NCI-H187 (cell line): ENCODE measurements at places on chromosomes 12 and 14.
A peak's percentile ranks its signal among the peaks of the same experiment; 100 is the strongest.

- DNase-seq = no peak
Observed at GRCh38 chr14:75793806-75794205, 132.8 kb downstream of the TTLL5 start.

GRCh38 chr12:194276-194675, 19.7 kb downstream of the SLC6A12 start:
- DNase-seq = no peak

DNA sequence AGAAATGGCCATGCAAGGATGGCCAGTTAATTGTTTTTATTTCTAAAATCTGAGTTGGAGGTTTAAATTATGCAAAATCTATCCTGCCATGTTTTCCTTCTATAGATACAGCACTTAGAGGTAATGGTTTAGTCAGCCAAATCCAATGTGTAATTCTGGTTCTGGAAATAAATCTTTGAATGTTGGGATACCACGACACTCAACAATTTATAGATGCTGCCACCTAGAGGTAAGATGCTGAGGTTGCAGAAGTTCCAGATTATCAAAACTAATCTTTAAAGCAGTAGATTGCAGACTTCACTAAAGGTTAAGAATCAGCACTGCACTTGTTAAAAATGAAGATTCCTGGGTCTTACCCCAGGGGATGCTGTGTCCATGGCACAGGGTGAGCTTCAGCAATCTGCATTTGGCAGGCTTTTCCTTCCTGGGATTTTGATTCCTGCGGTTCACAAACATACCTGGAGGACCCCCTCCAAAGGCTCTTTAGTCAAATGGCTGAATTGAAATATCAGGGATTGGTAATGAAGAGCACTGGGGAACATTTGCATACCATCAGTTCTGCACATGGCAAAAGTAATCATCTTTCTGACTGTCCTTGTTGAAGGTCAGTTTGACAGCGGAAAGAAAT, 53.4 kb upstream of the ANO4 start:
- peak; percentile 18 for DNase-seq

DNA sequence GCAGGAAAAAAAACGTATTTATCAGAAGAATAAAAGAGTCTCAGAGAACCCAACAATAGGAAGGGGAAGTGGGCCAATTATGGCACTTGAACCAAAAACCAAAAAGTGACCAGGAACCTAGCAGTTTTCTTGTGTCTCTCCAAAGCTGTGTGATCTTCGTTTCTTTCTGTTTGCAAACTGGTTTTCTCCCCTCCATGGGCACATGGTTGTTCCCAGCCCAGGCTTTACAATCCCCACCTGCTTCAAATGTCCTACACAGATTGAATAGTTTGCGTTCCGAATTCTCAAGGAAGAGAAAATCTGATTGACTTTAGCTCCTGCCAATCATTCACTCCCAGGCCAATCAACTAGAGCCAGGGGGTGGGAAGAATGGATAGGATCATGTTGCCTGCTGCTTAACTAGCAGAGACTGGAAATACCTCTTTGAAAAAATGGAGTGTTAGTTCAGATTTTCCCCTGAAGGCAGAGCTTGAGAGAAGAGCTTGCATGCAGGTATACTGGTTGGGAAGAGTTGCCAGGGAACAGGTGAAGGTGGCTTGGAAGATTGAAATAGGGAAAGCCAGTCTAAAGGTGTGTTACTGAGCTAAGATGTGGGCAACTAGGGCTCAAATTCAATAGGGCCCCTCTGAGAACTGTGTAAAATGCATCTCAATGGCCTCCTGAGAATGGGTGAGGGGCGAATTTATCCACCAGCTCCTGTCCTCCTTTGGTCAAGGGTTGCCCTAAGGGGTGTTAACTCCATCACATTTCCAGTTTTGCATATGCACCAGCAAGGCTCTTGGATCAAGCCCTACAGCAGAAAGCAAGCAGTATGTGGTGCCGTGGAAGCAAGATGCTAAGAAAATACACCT, 106.4 kb upstream of the SRRM4 start:
- DNase-seq = peak; percentile 63

- no peak for DNase-seq
Observed at GRCh38 chr14:49303946-49304516, 282.1 kb downstream of the RPS29 start.

DNA sequence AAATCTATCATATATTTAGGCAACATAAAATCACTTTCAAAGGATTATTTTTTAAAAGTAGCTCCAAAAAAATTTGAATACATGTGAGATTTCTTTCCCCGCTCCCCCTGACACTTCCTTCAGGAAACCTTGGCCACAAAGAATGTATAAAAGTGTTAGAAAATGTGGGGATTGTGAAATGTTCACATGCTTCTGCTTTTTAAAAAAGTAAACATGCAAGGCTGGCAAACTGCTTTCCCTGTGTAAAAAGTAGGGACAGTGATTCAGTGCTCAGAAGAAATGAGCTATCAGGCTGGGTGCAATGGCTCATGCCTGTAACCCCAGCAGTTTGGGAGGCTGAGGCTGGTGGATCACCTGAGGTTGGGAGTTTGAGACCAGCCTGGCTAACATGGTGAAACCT, 26.6 kb downstream of the MBIP start:
- DNase-seq = no peak

DNA sequence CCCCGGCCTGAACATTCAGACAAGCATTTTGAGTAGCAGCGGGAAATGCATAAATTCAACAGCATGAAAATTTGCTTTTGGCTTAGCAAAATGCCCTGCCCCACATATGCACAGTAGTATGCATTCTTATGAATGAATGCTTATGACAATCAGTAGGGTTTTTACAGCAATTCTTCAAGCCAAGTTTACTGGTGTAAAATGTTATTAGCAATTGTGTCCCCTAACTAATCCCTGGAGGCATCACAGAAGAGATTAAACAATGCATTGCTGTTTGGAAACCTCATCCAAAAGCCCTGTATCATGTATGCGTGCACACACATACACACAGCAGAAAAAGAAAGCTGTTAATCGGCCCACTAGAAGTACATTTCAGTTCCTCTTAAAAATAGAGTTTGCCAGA, 406.5 kb downstream of the LRIG3 start:
- no peak for DNase-seq

DNA sequence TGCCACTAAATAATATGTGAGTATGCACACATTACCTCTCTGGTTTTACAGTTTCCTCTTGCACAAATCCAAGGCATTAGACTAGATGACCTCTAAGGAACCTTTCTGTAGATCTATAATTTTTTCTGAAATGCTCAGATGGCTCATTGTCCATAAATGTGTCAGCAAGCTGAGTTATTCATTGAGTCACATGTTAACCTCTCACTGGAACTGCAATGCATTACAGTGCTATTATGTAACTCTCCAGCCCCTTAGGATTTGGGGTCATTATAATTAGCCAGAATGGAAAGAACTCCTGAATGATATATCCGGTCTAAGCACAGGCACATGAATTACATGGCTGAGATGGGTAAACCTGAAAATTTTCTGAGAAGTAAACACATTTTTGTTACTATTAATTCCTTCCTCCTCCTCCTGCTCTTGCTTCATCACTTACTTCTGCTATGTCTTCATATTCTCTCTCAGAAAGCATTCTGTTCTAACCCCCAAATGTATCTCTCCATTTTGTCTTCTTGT, 20.3 kb upstream of the DRAM1 start:
- no peak for DNase-seq

- DNase-seq = no peak
Observed at GRCh38 chr14:34833549-34834523, 41.3 kb downstream of the BAZ1A start.

- peak; percentile 68 for DNase-seq
Observed at GRCh38 chr14:88198446-88198845, 124.6 kb downstream of the KCNK10 start.

DNA sequence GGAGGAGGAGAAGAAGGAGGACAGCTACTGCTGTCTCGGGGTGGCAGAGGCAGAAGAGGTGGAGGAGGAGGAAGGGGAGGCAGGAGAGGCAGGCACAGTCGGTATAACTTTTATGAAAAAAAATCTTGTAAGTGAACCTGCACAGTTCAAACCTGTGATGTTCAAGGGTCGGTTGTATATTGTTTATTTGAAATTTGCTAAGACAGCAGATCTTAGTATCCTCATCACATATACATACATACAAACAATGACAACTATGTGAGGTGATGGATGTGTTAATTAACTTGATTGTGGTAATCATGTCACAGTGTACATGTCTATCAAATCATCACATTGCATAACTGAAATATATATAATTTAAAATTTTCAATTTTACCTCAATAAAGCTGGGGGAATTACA, 19.0 kb downstream of the ACTN1 start:
- no peak for DNase-seq

GRCh38 chr14:23379366-23380196, 2.7 kb downstream of the CMTM5 start:
- DNase-seq = no peak

- no peak for DNase-seq
Observed at GRCh38 chr14:105249182-105250007, 1.1 kb downstream of the BTBD6 start.

- DNase-seq = no peak
Observed at GRCh38 chr14:74988131-74988530, 14.6 kb upstream of the EIF2B2 start.

GRCh38 chr14:75446447-75446846, 18.6 kb downstream of the JDP2 start:
- no peak for DNase-seq

DNA sequence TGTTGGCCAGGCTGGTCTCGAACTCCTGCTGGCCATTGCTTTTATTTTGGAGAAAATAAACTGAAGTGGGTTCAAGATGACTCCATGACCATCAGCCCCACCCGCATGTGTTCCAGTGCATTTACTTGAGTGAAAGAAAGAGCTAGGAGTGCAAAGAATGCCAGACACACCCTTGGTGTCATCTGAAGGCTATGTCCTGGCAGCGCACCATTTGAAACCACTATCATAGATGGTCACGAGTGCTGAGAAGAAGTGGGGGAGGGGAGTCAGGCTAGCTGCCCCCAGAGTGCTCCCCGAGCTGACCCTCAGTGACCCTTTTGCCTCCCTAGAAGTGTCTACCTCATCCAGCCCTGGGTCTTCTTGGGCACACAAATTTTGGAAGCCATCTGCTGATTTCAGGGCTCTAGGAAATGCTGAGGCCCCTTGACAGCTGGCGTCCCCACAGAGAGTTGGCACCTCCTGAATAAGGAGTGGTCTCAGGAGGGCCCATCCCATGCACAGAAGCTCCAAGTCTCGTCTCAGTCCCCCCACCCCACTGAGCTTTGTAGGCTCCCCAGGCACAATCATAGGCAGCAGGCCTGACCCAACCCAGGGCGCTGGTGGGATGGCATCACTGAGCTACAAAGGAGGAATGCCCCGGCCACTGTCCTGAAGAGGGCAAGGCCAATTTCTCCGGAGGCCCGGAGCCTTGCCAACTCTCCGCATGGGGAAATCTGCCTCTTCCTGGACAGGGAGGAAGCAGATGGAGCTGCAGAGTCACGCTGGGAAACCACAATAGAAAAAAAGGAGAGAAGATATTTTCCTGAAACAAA, 28.0 kb downstream of the PXN start:
- no peak for DNase-seq

DNA sequence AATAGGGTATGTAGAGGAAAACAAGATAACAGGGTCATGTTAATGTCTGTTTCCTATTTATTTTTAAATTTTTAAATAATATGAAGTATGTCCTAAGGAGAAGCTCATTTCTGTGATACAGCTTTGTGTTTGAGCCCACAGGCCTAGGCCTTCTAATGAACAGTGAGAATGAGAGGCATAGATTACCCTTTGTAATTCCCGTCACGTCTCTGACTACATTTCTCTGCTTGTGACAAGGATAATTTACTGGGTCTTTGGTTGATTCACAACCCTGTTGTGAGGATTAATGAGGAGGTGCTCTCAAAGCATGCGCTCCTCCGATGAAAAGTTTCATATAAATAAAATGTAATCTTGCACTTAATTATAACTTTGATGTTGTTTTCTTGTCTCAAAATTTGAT, 56.1 kb downstream of the SYT10 start:
- no peak for DNase-seq

- no peak for DNase-seq
Observed at GRCh38 chr14:22388669-22389595, 200.1 kb downstream of the DAD1 start.

DNA sequence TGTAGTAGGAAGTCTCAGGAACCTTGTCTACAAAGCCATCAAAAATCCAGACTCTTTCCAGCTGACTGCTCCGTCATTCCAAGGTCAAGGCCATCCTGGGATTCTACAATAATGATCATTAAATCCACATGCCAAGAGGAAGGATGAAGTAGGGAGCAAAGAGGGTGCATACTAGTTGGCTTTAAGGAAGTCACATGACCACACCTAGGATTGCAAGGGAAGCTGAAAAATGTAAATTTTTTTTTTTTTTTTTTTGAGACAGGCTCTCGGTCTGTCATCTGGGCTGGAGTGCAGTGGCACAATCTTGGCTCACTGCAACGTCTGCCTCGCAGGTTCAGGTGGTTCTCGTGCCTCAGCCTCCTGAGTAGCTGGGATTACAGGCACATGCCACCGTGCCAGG, 7.3 kb upstream of the MRPL42 start:
- no peak for DNase-seq

- no peak for DNase-seq
Observed at GRCh38 chr14:83712418-83713129, 1817.4 kb upstream of the FLRT2 start.

DNA sequence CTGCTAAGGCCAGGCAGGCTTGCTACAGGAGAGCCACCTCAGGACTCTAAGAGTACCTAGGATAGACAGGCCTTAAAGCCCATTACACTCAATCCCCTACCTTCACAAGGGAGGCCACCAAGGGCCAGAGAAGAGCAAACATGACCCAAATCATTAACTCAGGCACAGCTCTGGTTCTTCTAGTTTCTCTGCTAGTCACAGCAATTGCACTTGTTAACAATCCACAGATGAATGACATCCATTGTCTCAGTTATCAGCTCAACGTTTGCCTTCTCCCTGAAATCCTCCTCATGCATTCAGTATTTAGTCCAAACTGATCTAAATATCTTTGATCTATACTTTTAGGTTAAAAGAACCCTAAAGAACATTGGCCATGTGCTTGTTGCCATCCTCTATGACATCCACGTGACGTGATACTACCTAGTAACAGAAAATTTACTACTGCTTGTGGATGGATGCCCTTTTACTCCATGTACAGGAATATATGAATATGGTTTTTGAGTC, 164.5 kb downstream of the STXBP6 start:
- no peak for DNase-seq

DNA sequence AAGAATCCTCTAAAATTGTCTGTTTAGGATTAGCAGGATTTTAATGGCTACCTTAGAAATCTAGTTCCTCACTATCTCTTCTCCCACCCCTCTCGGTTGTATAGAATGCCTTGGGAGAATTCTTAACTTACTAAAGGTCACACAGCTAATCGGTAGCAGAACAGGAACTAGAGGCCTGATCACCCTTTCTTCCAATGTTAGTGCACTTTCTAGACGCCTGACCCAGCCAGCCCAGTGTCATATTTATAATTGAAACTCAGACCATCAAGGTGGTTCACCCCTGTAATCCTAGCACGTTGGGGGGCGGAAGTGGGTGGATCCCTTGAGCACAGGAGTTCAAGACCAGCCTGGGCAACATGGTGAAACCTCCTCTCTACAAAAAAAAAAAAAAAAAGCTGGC, 1.7 kb downstream of the TIGAR start:
- no peak for DNase-seq

DNA sequence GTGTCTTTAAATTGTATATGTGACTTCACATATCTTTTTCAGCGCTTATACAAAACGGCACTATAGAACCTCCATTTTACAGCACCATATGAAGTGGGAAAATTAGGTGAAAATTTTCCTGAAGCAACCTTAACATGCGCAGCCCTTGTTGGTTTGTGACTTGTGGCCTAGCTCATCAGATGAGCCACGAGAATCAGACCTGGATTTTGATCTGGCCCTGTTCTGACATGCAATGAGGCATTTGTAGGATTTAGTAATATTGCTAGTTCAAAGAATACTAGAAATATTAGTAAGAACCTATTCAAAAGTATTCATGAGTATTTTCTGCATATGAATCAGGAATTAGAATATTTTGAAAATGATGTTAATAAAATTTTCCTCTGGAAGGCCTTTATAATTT, 2.9 kb downstream of the CDKN1B start:
- DNase-seq = no peak
